Astrocyte of the hippocampus (primary cell): ENCODE measurements at places on chromosomes 3 and 15.

DNA sequence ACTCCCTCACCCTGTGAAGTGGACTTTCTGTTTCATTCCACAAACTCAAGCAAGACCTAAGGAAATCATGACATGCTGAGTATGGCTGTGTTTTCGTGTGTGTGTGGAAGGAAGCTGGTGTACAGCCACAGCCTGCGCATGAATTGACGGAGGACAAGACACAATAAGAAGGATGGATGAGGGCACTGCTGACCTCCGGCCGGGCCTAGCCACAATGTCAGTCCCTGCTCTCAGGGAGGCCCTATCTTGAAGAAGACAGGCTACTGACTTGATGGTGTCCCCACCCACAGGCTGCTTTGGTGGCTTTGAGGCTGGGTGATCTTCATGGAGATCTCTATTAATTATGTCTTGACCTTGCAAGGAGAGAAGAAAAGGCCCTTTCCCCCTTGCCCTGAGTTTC, 39.3 kb upstream of the CDCP1 start:
- no peak for DNase-seq

DNA sequence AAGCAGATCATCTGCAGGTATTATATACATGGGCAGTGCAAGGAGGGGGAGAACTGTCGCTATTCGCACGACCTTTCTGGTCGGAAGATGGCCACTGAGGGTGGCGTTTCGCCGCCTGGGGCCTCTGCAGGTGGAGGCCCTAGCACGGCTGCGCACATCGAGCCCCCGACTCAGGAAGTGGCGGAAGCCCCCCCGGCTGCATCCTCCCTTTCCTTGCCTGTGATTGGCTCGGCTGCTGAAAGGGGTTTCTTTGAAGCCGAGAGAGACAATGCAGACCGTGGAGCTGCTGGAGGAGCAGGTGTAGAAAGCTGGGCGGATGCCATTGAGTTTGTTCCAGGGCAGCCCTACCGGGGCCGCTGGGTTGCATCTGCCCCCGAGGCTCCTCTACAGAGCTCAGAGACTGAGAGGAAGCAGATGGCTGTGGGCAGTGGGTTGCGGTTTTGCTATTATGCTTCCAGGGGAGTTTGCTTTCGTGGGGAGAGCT, 639 bp downstream of the MKRN3 start:
- peak; percentile 77 for DNase-seq

- no peak for DNase-seq
Measured at GRCh38 chr3:11565072-11565471, 78.6 kb downstream of the VGLL4 start.

DNA sequence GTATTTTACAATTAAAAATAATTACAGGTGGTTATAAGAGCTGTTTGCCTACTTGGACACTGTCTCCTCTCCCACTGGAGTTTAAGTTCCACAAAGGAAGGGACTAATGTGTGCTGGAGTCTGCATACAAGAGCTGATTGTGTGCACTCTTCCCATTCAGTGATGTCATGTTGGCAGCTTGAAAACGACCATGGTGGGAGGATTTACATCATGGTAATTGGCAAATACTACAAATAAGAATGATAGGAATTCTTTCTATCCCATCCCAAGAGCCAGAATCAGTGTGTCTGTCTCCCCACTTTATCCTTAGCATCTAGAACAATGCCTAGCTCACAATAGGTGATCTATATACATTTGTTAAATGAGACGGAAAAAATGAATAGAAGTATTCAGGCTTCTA, 14.1 kb downstream of the ITGA11 start:
- no peak for DNase-seq
